ENCODE measurements at places on chromosomes 16 and 17. TPM values are rescaled to one million over a fixed set of nuclear protein-coding genes. Genes with fewer than 3 reads are reported as not detected.

- no peaks in the 10 kb centered on the region for H3K4me1 ChIP-seq
- H3K36me3 ChIP-seq = no peaks in the 10 kb centered on the region
Observed at GRCh38 chr16:89023151-89023551, 46.1 kb upstream of the CBFA2T3 start.

- H3K27ac ChIP-seq = no peak overlapping the region
- H3K36me3 ChIP-seq = peaks cover 52% of the 10 kb centered on the region
- H3K4me3 ChIP-seq = no peak overlapping the region
- no peak for DNase-seq
- no peaks in the 10 kb centered on the region for H3K4me1 ChIP-seq
Observed at GRCh38 chr16:4261557-4262172, 11.2 kb downstream of the TFAP4 start.

GRCh38 chr16:13203725-13204124 is 302.3 kb downstream of the SHISA9 start:
- no peaks in the 10 kb centered on the region for H3K4me1 ChIP-seq
- H3K36me3 ChIP-seq = no peaks in the 10 kb centered on the region
- no peak for DNase-seq

- no peaks in the 10 kb centered on the region for H3K27me3 ChIP-seq
- peak overlapping the region; percentile 83 for H3K27ac ChIP-seq
- H3K36me3 ChIP-seq = peaks cover 40% of the 10 kb centered on the region
- peak; percentile 36 for DNase-seq
- peaks cover 48% of the 10 kb centered on the region for H3K4me1 ChIP-seq
- no peak overlapping the region for H3K4me3 ChIP-seq
Observed at GRCh38 chr17:42520540-42520951, 15.5 kb upstream of the NAGLU start.

GRCh38 chr16:20393801-20394577 is 10.5 kb downstream of the PDILT start:
- H3K36me3 ChIP-seq = no peaks in the 10 kb centered on the region
- no peaks in the 10 kb centered on the region for H3K4me1 ChIP-seq
- DNase-seq = no peak
- H3K27me3 ChIP-seq = no peaks in the 10 kb centered on the region

DNA sequence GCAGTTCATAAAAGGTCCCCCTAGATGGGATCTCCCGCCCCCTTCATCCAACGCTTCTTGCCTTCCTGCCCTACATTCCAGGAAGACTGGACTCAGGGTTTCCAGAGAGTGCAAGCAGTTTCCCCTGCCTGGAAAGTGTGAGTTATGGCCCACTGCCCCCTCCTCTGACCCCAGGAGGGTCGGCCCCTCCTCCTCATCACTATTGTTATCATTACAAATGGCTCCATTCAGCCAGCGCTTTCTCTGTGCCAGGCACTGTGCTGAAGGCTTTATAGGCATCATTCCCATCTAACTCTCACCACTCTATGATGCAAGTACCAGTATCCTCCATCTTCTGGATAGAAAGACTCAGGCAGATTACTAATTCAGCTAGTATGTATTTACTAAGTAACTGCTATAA is 90.7 kb downstream of the USP31 start:
- no peaks in the 10 kb centered on the region for H3K27me3 ChIP-seq
- no peak for DNase-seq
- no peaks in the 10 kb centered on the region for H3K36me3 ChIP-seq

DNA sequence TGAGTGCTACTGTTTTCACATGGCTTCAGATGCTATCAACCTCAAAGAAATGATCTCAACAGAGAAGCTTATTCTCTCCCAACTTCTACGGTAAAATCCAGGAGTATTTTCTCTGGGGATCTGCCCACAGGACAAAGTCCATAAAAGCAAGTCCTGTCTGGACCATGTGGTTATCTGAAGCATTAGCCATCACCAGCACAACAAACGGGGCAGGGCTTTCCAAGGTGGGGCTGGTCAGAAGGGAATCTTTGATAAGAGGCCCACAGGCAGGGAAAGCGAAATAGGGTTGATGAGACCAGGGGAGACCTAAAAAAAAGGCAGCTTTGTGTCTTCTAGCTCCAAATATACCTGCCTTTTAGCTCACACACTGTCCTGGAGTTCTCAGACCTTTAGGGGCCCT is 38.7 kb upstream of the CACNG3 start:
- no peaks in the 10 kb centered on the region for H3K27me3 ChIP-seq
- no peak for DNase-seq
- H3K4me1 ChIP-seq = no peaks in the 10 kb centered on the region
- H3K36me3 ChIP-seq = peaks cover 26% of the 10 kb centered on the region
- H3K27ac ChIP-seq = no peak overlapping the region

GRCh38 chr16:16163571-16163970 is 59.7 kb downstream of the ABCC6 start:
- no peaks in the 10 kb centered on the region for H3K27me3 ChIP-seq
- DNase-seq = no peak
- no peak overlapping the region for H3K27ac ChIP-seq
- no peaks in the 10 kb centered on the region for H3K36me3 ChIP-seq

DNA sequence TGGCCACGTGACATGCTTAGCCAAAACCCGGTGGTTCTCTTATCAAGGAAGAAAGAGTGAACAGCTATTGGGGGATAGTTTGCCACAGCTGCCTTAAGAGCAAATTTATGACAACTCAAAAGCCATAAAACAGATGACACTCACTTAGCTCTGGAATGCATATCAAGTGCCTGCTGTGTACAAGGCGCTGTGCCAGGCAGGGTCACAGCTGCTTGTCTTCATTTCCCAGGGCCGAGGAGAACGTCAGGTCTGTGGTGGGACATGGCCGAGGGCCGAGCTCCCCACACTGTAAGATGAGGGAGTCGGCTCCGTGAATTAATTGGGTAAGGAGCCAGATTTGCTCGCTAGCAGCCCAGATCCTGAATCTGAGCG is 14.0 kb downstream of the EEF2K start:
- DNase-seq = no peak
- no peaks in the 10 kb centered on the region for H3K27me3 ChIP-seq
- H3K36me3 ChIP-seq = no peaks in the 10 kb centered on the region
- H3K4me1 ChIP-seq = peaks cover 4% of the 10 kb centered on the region
- H3K4me3 ChIP-seq = no peak overlapping the region

GRCh38 chr16:50067290-50067853 is 1.6 kb downstream of the HEATR3 start:
- H3K36me3 ChIP-seq = peaks cover 9% of the 10 kb centered on the region
- peak overlapping the region; percentile 26 for H3K27ac ChIP-seq
- no peaks in the 10 kb centered on the region for H3K27me3 ChIP-seq
- peaks cover 21% of the 10 kb centered on the region for H3K4me1 ChIP-seq
- peak; percentile 47 for DNase-seq
- H3K4me3 ChIP-seq = no peak overlapping the region

DNA sequence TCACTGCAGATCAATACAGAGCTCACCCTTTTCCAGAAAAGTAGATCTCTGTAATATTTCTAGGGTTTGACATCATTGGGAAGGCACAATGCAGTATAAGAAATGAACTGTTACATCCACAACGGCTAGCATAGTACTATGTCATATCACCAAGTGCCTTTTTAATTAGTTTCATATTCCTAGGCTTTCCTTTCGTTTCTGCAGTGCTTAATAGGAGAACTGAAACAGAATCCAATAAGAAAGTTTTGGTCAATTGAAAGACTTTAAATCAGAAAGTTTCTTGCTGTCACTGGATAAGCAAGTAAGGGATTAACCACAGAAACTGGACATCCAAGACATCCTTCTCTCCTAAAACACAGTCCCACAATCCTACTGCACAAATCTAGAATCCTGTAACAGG is 3.5 kb upstream of the RNF43 start:
- H3K27ac ChIP-seq = no peak overlapping the region
- no peak overlapping the region for H3K4me3 ChIP-seq
- no peak for DNase-seq
- H3K4me1 ChIP-seq = no peaks in the 10 kb centered on the region

DNA sequence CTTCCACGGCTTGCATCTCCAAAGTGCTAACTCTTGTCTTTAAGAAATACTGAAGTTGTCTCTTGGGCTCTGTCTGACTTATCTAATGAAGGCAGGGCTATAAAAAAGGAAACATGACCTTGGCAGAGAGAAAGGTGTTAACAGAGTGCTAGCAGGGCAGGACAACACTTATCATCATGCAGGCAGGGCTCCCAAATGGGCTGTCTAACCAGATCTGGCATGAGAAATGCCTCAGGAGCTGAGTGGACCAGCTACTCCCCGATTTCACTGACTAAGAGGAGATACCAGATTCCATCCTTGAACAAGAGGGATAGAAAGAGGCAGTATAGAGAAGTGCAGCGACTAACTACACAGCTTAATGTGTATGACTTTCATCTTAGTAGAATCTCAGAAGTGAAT is 32.6 kb downstream of the PMP22 start:
- H3K36me3 ChIP-seq = no peaks in the 10 kb centered on the region
- no peaks in the 10 kb centered on the region for H3K27me3 ChIP-seq
- H3K27ac ChIP-seq = no peak overlapping the region

- H3K4me1 ChIP-seq = no peaks in the 10 kb centered on the region
- no peaks in the 10 kb centered on the region for H3K27me3 ChIP-seq
- peaks cover 41% of the 10 kb centered on the region for H3K36me3 ChIP-seq
- no peak overlapping the region for H3K27ac ChIP-seq
Observed at GRCh38 chr16:23584186-23585076, 11.7 kb downstream of the NDUFAB1 start.

- H3K36me3 ChIP-seq = peaks cover 5% of the 10 kb centered on the region
- DNase-seq = peak; percentile 35
- H3K4me3 ChIP-seq = peak overlapping the region; percentile 42
- H3K27me3 ChIP-seq = no peaks in the 10 kb centered on the region
Observed at GRCh38 chr16:324451-325334, 27.8 kb downstream of the AXIN1 start.

- H3K4me1 ChIP-seq = no peaks in the 10 kb centered on the region
- no peaks in the 10 kb centered on the region for H3K27me3 ChIP-seq
- H3K36me3 ChIP-seq = peaks cover 59% of the 10 kb centered on the region
- no peak for DNase-seq
Observed at GRCh38 chr17:19940722-19941464, 36.7 kb downstream of the AKAP10 start.

DNA sequence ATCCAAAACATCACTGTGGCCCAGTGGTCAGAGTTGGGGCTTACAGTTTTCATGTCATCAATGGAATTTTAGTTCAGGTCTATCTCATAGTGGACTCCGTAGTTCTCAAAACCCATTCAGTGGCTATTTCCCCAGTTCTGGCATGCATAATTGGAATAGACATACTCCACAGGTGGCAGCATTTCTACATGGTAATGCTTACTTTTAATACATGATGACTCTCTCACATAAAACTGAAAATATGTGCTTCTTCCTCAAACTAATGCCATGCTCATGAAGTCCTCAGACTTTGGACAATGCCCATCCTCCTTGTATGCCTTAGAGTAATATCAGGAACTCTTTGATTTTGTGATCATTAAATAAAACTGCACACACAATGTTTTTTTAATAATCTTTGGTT is 857.4 kb upstream of the GOT2 start:
- DNase-seq = no peak
- no peaks in the 10 kb centered on the region for H3K4me1 ChIP-seq
- H3K36me3 ChIP-seq = no peaks in the 10 kb centered on the region

- no peaks in the 10 kb centered on the region for H3K36me3 ChIP-seq
- DNase-seq = no peak
- peaks cover 26% of the 10 kb centered on the region for H3K27me3 ChIP-seq
Observed at GRCh38 chr17:975371-975915, 4.1 kb downstream of the NXN start.

DNA sequence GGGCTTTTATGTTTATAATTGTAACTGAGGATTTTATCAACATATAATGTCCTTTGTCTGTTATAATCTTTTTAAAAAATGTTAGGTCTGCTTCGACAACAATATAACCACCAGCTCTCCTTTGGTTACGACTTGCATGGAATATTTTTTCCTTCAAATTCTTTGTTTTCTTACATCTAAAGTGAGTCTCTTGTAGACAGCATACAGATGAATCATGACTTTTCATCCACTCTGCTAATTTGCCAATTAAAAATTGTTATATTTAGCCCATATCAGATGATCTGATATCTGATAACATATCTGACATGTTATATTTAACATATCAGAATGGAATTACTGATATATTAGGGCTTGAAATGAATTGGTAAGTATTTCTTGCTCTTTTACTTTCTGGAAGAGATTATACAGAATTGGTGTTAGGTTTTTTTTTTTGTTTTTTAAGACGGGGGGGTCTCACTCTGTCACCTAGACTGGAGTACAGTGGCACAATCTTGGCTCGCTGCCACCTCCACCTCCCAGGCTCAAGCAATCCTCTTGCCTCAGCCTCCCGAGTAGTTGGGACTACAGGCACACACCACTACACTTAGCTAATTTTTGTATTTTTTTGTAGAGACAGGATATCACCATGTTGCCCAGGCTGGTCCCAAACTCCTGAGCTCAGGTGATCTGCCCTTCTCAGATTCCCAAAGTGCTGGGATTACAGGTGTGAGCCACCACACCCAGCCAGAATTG is 27.5 kb downstream of the TBX21 start:
- no peak for DNase-seq
- no peak overlapping the region for H3K27ac ChIP-seq
- no peaks in the 10 kb centered on the region for H3K27me3 ChIP-seq
- H3K4me1 ChIP-seq = no peaks in the 10 kb centered on the region

GRCh38 chr16:66207883-66208265 is 158.6 kb upstream of the CDH5 start:
- no peak for DNase-seq
- H3K4me3 ChIP-seq = no peak overlapping the region
- no peaks in the 10 kb centered on the region for H3K4me1 ChIP-seq
- no peak overlapping the region for H3K27ac ChIP-seq
- H3K27me3 ChIP-seq = no peaks in the 10 kb centered on the region
- no peaks in the 10 kb centered on the region for H3K36me3 ChIP-seq

- no peaks in the 10 kb centered on the region for H3K27me3 ChIP-seq
- no peak overlapping the region for H3K27ac ChIP-seq
- no peak for DNase-seq
- no peaks in the 10 kb centered on the region for H3K4me1 ChIP-seq
- H3K4me3 ChIP-seq = no peak overlapping the region
Observed at GRCh38 chr17:69773081-69773480, 301.9 kb upstream of the KCNJ16 start.

GRCh38 chr17:30339086-30339485 is 5.2 kb upstream of the TMIGD1 start:
- no peak overlapping the region for H3K4me3 ChIP-seq
- H3K36me3 ChIP-seq = no peaks in the 10 kb centered on the region
- H3K27me3 ChIP-seq = no peaks in the 10 kb centered on the region

- DNase-seq = no peak
- H3K36me3 ChIP-seq = no peaks in the 10 kb centered on the region
- H3K27me3 ChIP-seq = peaks cover 23% of the 10 kb centered on the region
- H3K4me1 ChIP-seq = no peaks in the 10 kb centered on the region
- no peak overlapping the region for H3K4me3 ChIP-seq
Observed at GRCh38 chr16:19410435-19411171, 7.1 kb upstream of the TMC5 start.

GRCh38 chr16:1564325-1564724 is 30.9 kb downstream of the TMEM204 start:
- H3K27ac ChIP-seq = no peak overlapping the region
- H3K4me3 ChIP-seq = no peak overlapping the region
- H3K4me1 ChIP-seq = peaks cover 5% of the 10 kb centered on the region
- DNase-seq = no peak
- peaks cover 12% of the 10 kb centered on the region for H3K36me3 ChIP-seq

GRCh38 chr17:37221865-37222264 is 153.9 kb upstream of the C17orf78 start:
- H3K4me3 ChIP-seq = no peak overlapping the region
- no peaks in the 10 kb centered on the region for H3K27me3 ChIP-seq
- peaks cover 6% of the 10 kb centered on the region for H3K36me3 ChIP-seq
- no peaks in the 10 kb centered on the region for H3K4me1 ChIP-seq

Gene USP31
- 2.6 TPM for total RNA-seq

Gene MARCHF10
- total RNA-seq = 0.14 TPM

Gene MRPL28
- 64.2 TPM for total RNA-seq

Gene CAVIN1
- total RNA-seq = 16.4 TPM

Gene KIF2B
- total RNA-seq = not detected

Gene TERF2IP
- 82.2 TPM for total RNA-seq

Gene TMEM98
- 4.6 TPM for total RNA-seq

Gene VWA3A
- 0.09 TPM for total RNA-seq

Gene CTDNEP1
- 19.5 TPM for total RNA-seq

Measured in thymus (tissue), 14 donors.